ENCODE measurements at places on chromosomes 3 and 15. TPM values are rescaled to one million over a fixed set of nuclear protein-coding genes. Genes with fewer than 3 reads are reported as not detected.

- DNase-seq, result peak; percentile 27
Observed at GRCh38 chr3:171829841-171830517, 13.2 kb upstream of the TMEM212 start.

Gene SLC12A1
- 0.16 TPM for total RNA-seq

- no peak for DNase-seq
Observed at GRCh38 chr3:40913192-40913591, 286.1 kb upstream of the CTNNB1 start.

Gene IL5RA
- 0.78 TPM for total RNA-seq

DNA sequence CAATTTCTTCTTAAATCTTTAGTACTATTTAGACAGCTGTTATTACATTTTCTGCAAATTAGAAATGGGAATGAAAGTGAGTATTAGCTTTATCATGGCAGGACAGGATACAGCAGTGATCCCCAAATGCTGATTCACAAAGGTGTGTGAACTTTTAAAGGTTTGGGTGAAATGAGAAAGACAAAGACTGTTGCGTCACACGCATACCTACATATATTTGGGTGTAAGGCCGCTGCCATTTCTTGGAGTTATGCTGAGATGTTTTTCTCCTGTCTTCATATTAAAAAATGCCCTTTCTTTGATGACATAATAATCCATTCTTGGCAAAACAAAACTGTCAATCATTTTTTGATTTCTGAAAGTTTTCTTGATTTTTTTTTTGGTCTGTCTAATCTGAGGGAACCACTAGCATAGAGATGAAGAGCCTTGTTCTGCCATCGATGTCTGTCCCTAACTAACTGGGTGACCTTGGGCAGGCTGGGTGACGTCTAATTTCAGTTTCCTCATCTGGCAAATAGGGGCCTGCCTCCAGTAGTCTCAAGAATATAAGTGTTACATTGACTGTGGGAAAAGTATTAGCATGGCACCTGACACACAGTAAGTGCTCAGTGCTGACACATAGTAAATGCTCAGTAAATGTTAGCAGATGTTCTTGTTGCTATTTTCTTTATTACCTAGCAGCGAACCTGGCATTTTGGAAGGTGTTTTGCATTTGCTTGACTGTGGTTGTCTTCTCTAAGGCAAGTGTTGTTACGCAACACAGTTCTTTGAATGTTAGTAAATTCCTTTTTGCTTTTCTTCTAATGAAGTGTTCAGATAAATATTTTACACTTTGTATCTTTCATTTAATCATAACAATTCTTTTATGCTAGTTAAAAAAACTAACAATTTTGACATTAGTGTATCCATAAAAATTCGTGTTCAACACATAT lies 5.0 kb downstream of the MITF start:
- no peak for DNase-seq

GRCh38 chr3:132983143-132983770 lies 54.9 kb upstream of the TMEM108 start:
- DNase-seq, result no peak

- no peak for DNase-seq
Observed at GRCh38 chr3:126485956-126486355, 10.3 kb upstream of the ZXDC start.

GRCh38 chr15:58213587-58214338 lies 75.6 kb downstream of the AQP9 start:
- DNase-seq, result no peak

DNA sequence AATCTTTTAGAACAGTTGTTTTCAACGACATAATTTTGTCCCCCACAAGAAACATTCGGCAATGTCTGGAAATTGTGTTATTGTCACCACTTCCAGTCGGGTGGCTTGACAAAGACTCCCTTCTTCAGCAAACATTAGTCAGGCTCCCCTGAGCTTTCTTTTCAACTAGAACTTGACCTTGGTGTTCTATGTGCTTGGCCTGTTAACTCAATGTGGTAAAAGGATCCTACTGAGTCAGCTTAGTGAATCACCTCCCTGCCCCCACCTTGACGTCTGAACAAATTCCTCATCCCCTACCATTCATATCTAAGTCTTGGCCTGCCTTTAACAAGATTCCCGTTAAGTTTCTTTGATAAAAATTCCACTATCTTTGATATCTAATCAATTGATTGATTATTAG lies 465.0 kb upstream of the ROBO1 start:
- no peak for DNase-seq

Gene EPHB3
- 3.9 TPM for total RNA-seq

GRCh38 chr3:112858410-112859069 lies 11.9 kb upstream of the CD200R1L start:
- DNase-seq, result no peak

GRCh38 chr3:120264963-120265362 lies 20.1 kb downstream of the GPR156 start:
- no peak for DNase-seq

DNA sequence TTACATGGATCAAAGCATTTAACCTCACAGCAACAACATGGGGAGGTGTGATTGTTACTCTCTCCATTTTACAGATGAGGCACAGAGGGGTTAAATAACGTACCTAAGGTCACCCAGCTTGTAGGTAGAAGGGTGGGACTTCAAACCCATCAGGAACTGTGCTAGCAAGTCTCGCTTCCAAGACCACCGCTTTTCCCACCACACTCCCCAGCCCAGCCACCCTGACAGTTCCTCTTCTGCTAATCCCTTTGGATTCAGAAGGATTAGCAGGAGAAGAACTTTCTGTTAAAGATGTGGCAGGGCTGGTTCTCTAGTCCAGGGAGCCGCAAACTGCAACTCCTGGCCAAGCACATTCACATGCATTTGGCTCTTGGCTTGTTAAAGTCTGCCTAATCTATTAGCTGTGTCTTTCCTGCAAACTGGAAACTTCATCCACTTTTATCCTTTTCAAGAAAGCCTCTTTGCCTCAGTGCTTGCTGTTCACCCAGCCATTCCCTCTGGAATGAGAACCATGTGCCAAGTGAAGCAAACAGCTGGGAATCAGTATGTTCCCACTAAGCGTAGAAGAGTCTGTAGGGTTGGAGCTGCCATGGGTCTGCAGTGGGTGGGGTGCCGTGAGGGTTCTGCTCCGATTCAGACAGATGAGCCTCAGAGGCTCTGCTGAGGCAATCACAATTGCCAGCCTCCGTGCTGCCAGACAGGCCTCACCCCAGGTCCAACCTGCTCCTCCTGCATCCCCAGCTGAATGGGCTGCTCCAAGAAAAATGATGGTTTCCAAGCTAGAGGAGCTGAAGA lies 44.6 kb downstream of the POMGNT2 start:
- DNase-seq, result no peak

- no peak for DNase-seq
Observed at GRCh38 chr3:148955544-148956346, 35.6 kb upstream of the GYG1 start.

Gene SHF
- 54.9 TPM for total RNA-seq

All from occipital lobe (tissue), 3 donors.